ENCODE measurements at places on chromosomes 5 and 9. TPM values are rescaled to one million over a fixed set of nuclear protein-coding genes. Genes with fewer than 3 reads are reported as not detected.

The TICAM2 gene
- 6.3 TPM for total RNA-seq

The ABLIM3 gene
- 190 TPM for total RNA-seq

The C9orf43 gene
- 0.45 TPM for total RNA-seq

The TRIM23 gene
- 13.4 TPM for total RNA-seq

DNA sequence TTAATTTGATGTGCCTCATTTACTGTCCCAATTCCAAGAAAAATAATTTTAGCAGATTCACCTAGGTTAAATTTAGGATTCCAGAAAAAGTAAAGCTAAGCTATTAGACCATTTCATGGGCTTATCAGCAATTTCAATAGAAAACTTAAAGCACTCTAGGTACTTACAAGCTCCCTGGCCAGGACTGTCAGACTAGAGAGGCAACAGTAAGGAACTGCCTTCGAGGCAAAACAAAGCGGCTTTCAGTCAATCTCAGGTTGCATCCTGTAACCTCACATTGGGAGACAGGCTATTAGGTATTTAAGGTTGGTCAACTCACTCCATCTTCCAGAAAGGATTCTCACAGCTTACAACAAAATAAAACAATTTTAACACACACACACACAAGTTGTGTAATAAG, 48.7 kb upstream of the FSD1L start:
- DNase-seq: no peak

- DNase-seq: no peak
Measured at GRCh38 chr5:124843596-124843899, 97.1 kb upstream of the ZNF608 start.

GRCh38 chr9:114250235-114250568, 72.7 kb upstream of the ORM1 start:
- DNase-seq: no peak

DNA sequence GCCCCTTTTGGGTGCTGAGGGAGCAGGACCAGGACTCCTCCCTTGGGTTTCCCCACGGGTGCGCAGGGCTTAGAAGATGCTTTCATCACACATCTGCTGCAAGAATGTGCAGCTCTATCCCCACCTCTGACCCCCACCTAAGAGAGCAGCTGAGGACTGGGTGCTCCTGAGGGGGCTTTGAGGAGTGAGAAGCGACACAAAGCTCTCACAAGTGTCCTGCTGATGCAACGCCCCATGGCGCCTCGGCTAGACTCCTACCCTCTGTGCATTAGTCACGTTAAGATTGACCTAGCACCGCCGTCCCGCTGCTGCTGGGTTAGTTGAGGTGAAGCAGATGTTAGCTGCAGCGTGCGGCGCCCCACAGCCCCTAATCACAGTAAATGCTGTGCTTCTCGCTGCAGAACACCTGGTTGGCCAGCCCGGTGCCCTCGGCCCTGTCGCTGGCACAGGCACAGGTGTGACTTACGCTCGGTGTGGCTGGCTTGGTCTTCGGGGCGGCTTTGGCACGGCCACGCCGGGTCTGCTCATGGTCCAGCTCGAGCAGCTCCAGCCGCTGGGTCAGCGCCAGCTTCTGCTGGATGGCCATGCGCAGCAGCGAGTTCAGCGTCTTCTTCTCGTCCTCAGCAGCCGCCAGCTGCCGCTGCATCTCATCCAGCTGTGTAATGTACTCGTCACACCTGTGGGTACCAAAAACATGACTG, 45.0 kb upstream of the IPPK start:
- no peak for DNase-seq

GRCh38 chr5:178214160-178214803, 9.9 kb downstream of the HNRNPAB start:
- DNase-seq: no peak

- DNase-seq: no peak
Measured at GRCh38 chr5:106401561-106401960, 1269.2 kb downstream of the EFNA5 start.

- peak; percentile 97 for DNase-seq
Measured at GRCh38 chr9:89661956-89662717, 57.3 kb downstream of the GADD45G start.

- no peak for DNase-seq
Measured at GRCh38 chr5:97531549-97531948, 348.5 kb upstream of the RIOK2 start.

DNA sequence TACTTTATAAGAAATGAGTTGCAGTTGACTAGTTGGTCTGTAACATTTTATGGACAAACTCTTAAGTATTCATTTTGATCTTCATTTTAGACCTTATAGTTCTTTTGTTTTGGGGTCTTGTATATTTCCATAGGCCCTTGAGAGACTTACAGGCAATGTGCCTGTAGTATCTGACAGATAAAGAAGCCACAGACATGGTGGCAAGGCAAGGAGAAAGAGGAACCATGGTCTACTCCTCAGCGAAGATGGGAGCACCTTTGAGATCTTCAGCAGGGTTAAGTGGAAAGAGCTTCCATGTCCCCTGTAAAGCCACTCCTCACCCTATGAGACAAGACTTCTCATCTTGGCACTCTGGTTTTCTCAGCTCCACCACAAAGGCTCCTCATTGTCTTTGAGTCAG, 56.4 kb downstream of the SH3TC2 start:
- DNase-seq: no peak

DNA sequence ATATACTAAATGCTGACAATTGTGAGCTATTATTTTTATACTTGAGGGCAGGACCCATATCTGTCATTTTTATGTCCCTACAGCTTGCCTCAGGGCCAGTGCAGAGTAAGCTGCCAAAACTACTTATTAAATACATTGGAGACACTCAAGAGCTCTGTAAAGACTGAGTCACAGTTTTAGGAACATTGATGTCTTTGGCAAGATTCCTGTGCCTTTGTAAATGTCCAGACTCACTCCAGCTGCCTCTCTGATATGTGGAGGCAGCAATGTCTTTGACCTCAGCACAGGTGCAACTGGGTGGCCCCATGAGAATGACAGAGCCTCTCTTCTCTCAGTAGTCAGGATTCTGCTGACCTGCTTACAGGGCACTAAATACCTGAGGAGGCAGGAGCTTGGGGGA, 363.2 kb downstream of the OSTF1 start:
- DNase-seq: no peak
